ENCODE measurements at places on chromosomes 11 and 22. TPM values are rescaled to one million over a fixed set of nuclear protein-coding genes. Genes with fewer than 3 reads are reported as not detected.

GRCh38 chr11:34380696-34381095 lies 22.9 kb upstream of the ABTB2 start:
- no peak for DNase-seq

- no peak for DNase-seq
Observed at GRCh38 chr11:104028476-104029263, 7.8 kb upstream of the DDI1 start.

- DNase-seq: no peak
Observed at GRCh38 chr11:104338186-104338585, 174.2 kb upstream of the PDGFD start.

DNA sequence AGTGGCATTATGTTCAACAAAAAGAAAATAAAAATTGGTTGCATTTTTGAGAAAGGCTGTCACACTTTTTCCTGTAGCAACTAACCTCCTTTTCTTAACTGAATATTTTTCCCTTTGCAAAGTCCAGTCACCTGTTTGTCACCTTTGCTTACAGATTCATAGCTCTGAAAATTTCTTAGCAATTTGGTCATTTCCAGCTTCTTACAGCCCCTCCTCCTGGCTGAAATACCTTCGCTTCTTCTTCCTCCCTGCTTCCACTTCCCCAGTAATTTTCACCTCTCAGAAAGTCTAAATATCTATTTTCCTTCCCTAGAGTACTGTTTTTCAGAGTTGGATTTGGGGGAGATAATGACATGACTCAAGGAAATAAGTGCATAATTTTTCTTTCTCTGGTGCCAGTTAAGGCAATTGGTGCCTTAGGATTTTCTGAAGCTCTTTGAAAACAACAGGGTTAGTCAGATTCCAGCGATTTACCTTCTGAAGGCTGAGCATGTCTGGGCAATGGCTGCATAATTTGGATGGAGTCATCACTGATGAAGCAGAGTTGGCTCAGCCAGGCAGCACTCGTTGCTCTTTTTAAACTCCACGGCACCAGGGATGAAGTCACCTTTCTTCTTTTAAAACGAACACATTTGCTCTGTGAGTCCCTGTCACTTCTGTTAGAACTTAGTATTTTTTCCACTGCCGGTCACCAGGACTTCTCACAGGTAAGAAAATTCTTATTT lies 62.1 kb upstream of the AMOTL1 start:
- no peak for DNase-seq

GRCh38 chr11:77156396-77157195 lies 28.6 kb downstream of the MYO7A start:
- peak; percentile 67 for DNase-seq

DNA sequence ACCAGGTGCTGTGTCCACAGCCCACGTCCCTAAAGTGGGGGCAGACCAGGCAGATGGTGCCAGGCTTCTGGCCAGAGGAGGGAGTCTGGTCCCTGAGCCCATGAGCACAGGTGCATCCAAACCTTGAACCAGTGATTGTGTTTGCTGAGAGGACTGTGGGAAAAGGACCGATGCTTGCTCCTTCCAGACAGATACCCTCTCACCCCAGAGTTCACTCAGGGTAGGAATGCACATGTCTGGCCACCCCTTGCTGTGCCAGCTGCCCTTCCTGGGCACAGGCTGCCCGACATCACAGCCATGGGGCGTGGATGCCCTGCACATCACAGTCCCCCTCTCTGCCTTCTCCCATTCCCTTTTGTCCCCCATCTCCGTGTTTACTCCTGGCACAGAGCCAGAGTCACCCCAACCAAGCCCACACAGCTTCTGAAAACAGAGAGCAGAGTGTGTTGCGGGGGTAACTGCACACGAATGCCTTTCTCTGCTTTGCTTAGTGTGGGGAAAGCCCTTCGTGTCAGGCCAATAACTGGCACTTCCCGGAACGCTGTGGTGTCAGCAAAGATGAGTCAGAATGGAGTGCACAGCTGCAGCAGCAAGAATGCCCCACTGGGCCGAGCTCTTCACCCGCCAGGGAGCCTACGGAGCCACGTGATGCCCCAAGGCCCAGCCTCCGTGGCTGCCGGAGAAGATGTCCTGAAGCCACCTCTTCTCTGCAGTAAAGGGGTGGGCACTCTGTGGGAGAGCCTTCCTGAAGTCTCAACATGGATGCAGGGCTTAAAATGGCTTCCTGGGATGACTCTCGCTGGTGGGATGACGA lies 7.6 kb downstream of the CARS1 start:
- peak; percentile 84 for DNase-seq

- DNase-seq: no peak
Observed at GRCh38 chr22:23079814-23080521, 9.6 kb downstream of the GNAZ start.

- DNase-seq: no peak
Observed at GRCh38 chr11:70057080-70057479, 21.0 kb upstream of the ANO1 start.

DNA sequence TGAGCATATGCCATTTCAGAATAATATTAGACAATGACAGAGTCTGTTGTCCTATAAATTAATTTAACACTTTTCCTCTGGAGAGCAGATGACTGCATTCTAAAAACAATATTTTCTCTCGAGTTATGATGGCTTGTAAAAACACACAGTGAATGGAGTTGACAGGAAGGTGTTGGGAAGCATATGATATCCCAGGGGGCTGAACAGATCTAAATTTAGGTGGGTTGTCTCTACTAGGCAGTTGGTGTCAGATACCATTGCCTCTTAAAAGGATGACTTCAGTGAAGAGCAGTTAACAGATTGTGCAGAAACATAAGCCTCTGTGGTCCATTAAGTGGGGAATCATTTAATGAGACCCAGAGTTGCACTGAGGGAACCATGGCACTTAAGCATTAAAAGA lies 30.7 kb downstream of the SVIP start:
- no peak for DNase-seq

DNA sequence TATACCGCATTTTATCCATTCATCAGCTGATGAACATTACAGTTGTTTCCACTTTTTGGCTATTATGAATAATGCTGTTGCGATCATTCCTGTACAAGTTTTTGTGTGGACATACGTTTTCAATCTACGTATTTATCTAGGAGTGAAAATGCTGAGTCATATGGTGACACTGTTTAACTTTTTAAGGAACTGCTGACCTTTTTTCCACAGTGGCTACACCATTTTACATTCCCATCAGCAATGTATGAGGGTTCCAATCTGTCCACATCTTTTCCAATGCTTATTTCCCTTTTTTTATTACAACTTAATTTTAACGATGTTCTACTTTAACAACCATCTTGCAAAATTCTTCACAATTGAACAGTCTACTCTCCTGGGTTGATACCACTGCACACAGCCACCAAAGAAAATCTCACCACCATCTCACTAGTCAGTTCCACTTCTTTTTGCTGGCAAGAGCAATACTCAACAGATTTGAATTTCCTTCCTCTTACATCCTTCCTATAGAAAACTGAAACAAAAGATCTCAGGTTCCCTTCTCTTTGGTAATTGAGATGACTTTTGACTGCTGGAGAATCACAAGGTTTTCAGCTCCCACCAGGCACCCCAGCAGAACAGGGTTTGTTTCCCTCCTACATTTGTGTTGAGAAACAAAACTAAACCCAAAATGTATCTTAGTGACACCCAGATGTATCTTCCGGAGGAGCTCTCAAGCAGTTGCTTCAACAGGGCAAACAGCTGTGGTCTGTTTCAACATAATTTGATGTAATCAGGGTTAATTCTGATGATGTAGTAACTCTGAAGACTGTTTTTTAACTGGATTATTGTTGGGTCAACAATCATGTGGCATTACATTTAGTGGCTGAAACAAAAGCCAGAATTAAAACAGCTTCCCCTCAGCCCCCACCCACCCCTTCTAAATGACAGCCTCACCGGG lies 7.0 kb upstream of the GAB2 start:
- DNase-seq: no peak

DNA sequence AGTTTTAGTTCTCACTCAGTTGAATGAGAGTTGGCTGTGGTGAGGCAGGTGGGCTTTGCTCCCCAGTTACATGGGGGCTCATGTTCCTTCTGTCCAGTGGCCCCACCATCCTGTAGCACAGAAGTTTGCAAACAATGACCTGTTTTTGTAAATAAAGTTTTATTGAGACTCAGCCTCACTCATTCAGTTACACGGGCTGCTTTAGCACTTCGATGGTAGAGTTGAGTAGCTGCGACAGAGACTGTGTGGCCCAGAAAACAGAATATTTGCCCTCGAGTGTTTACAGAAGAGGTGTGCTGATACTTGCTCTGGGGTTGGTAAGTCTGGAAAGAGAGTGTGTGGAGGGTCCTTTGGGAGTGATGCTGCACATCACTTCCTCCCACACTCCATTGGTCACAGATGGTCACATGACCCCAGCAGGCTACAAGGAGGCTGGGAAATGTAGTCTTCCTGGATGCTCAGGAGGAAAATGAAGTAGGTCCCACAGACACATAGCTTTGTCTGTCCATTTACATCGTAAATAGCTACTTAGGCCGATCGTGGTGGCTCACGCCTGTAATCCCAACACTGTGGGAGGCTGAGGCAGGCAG lies 34.6 kb downstream of the IFT27 start:
- DNase-seq: no peak

DNA sequence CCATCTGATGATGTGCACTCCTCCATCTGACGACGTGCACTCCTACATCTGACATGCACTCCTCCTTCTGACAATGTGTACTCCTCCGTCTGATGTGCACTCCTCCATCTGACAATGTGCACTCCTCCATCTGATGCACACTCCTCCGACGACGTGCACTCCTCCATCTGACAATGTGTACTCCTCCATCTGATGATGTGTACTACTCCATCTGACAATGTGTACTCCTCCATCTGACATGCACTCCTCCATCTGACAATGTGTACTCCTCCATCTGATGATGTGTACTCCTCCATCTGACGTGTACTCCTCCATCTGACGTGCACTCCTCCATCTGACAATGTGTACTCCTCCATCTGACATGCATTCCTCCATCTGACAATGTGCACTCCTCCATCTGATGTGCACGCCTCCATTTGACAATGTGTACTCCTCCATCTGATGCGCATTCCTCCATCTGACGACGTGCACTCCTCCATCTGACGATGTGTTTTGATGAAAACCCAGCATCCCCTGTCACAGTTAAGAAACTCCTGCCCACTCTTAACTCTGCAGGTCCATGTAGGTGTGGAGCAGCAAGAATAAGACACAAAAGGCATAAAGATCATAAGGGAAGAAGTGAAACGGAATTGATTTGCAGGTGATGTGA lies 9.7 kb upstream of the IL17REL start:
- no peak for DNase-seq

GRCh38 chr11:33520112-33520511 lies 180.5 kb downstream of the C11orf91 start:
- no peak for DNase-seq

DNA sequence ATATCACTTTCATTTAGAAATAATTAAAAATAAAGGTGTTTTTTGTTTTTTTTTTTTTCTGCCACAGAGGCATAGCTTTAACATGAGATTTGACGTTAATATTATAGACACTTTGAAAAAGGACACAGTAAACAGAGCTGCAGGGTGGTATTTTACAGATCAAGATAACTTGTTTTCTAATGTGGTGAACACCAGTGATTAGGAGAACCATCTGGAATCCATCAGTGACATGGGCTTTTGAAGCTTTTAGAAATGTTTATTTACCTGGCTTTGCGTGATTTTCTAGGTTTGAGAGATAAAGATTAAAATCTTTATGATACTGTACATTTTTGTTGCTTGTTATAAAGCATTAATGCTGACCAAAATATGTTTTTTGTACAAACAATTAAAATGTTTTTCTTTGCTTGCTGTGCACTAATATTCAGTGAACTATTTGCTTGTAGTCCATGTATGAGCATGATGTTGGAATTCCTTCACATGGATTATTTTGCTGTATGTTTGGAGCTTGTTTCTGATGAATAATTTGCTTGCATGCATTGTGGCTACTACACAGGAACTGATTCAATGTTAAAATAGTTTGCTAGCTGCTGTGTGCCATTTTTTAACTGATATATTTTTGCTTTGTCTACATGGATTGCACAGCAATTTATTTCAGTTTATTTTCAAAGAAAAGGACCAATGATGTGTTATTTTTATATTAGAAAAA lies 352.1 kb upstream of the NARS2 start:
- DNase-seq: no peak

- peak; percentile 60 for DNase-seq
Observed at GRCh38 chr11:13030857-13031256, 21.7 kb downstream of the RASSF10 start.

DNA sequence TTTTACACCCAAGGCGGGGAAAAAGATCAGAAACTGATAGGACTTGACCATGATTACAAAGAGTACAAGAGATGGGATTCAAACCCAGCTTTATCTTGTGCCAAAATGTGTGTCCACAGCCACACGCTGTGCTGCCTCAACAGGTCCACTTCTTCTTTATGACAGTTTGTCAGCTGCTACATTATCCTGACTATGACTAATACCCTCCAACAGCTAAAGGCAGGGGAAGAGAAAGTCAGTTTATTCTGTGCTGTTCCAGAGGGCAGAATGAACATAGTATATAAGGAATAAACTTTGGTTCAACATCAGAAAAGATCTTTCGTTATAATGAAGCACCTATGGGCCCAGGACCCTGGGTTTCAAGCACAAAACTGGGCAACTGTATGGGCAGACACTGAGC lies 668.2 kb upstream of the TENM4 start:
- no peak for DNase-seq

Gene BTBD18
- not detected for total RNA-seq

GRCh38 chr11:116833491-116833815 lies 3.7 kb downstream of the APOC3 start:
- no peak for DNase-seq

DNA sequence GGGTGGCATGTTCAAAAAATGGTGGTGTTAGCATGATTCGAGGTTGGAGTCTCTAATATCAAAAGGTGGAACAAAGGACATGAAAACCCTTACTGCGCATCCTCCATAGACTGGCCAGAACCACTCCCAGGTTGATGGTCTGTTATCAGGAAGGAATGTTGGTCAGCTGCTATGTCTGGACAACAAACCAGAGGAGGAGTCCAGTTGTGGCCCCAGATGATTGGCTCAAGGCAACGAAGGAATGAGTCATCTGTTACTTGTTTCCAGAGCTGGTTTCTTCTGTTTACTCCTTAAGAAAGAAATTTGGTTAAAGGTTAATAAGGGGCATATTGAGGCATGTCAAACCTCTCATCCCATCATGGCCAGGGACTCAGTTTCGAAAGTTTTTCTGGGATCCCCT lies 56.8 kb upstream of the GRIA4 start:
- DNase-seq: no peak

Gene B3GAT1
- total RNA-seq: 1.4 TPM

DNA sequence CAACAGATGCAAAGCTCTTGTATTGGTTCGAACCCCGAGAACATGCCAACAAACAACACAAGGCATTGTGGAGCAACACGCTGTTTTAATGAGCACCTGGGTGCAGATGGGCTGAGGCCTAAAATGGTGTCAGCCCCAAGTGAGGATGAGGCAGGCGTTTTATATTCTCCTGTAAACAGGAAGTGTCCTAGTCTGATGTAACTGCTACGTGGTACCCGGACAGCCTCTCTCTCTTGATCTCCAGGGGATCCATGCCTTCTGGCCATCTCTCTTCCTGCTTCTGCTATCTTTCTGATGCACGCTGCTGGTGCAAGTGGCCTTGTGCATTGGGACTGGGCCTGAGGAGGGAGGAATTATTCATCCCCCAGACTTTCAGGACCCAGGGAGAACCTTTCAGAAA lies 19.4 kb upstream of the VSTM5 start:
- DNase-seq: no peak

GRCh38 chr11:92886243-92886905 lies 83.1 kb upstream of the MTNR1B start:
- DNase-seq: no peak

- DNase-seq: no peak
Observed at GRCh38 chr11:61684870-61685616, 4.9 kb downstream of the DAGLA start.

Data from upper lobe of left lung (tissue), 6 donors.